NCI-H446 (cell line): ENCODE measurements at places on chromosomes 4 and X.

- no peak for DNase-seq
Observed at GRCh38 chr4:4852591-4853362, 6.7 kb upstream of the MSX1 start.

DNA sequence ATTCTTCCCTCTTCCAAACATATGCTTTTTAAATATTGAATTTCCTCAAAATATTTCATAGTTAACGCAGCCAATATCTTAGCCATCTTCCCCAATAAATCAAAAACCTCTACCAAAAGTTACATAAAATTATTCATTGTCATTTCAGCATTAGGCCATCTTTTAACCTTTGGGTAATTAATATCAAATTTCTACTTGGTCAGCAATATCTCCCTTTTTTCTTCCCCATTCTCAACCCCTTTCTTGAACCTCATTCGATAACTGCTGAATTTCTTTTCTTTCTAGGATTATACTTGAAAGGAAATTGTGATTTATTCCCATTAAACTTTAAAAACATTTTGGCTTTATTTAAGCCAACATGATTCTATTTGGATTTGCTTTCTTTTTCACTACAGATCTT, 65.0 kb downstream of the RAP1GDS1 start:
- no peak for DNase-seq

DNA sequence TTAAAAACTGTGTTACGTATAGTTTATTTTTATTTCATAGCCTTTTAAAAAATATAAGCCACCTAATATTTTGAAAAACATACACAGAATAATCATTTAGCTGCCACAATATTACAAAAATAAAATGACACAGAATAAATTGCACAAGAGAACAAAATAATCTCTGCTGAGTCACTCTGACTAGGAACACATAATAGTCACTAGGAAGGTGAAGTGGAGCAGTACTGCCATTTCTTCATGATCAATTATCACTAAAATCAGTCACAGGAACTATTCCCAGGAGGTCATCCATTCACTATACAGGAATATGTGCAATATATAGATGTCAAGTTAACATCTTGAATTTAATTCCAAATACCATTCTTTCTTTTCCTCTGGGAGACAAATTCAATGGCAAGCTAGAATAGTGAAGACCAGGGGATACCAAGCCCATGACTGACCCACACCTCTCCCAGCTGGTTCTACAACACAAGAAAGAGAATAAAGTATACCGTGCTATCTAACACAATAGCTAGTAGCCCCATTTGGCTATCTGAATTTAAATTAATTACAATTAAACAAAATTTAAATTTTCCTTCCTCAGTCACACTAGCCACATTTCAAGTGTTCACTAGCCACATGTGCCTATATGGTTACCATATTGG, 5.9 kb downstream of the SMIM43 start:
- no peak for DNase-seq

GRCh38 chr4:173237152-173237551, 68.5 kb downstream of the GALNT7 start:
- DNase-seq, result no peak

GRCh38 chrX:19958552-19959486, 32.0 kb downstream of the BCLAF3 start:
- no peak for DNase-seq

DNA sequence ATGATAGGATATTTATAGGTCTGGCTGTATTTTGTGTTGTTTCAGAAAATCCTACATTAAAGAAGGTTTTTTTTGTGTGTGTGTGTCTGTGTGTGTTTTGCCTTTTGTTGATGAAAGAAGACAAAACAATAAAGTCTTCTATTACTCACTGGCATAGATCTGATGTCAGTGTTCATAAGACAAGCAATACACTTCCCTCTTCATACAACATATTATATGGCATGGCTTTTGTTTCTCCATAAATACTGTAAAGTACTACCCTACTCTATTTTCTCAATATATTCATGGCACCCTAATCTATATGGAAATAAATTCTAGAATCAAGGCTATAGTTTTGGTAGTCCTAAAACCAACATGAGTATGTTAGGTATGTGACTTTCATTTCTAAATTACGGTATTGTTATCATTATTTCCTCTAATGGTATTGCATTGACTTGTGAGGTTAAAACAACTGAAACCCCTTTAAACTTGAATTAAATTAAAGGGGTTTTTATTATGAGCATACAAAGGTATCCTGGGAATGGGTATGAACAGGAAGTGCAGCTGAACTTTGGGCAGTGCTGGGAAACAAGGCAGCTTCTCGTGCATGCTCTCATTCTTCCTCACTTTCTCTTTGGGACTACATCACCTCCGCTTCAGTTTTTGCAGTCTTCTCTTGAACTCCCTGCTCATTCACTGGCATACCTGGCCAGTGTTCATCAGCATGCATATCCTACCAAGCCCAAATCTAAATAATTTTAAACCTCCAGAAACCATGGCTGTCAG, 70.5 kb upstream of the PRSS48 start:
- DNase-seq, result no peak

DNA sequence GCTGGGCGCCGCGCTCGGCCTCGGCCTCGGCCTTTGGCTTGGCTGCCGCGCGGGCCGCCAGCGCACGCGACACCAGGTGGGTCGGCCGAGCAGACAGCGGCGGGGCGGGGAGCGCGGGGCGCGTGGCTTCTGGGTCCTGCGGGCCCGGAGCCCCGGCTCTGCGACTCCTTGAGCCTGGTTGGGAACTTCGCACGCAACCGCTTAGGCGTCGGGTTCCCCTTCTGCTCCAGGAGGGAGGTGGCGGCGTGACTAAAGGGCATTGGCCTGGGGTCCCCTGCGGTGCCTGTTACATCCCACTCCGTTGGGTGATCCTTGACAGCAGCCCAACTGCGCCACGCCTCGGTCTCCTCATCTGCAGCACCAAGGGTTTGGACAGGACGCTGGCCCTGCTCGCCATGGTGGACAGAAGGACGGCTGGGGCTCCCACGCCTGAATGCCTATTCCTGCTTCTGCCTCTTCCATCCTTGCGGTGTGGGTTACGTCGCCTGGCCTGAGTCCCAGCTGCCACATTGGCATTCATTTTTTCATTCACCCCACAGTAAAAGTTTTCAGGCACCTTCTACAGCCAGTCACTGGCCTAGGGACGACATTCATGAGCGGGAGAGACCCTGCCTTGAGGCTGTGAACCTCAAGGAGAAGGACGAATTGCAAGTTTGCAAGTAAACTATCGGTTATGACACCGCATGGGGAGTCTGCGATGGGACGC, 631 bp downstream of the EVC start:
- no peak for DNase-seq

DNA sequence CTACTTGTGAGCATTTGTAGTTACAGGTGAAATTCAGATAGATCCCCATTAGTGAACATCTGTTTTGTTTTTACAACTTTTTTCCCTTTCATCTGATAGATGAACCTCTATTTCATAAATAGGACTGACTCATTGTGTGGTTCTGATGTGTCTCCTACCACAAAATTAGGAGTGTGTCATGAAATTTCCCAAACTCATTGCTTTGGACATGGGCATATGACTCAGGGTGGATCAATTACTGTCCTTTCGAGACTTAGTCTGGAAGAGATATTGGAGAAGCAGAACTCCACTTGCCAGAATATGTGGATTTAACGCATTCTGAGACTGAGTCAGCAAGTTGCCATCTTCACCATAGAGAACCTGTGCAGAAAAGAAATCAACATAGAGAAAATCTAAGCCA, 53.5 kb upstream of the PCDH10 start:
- DNase-seq, result no peak

DNA sequence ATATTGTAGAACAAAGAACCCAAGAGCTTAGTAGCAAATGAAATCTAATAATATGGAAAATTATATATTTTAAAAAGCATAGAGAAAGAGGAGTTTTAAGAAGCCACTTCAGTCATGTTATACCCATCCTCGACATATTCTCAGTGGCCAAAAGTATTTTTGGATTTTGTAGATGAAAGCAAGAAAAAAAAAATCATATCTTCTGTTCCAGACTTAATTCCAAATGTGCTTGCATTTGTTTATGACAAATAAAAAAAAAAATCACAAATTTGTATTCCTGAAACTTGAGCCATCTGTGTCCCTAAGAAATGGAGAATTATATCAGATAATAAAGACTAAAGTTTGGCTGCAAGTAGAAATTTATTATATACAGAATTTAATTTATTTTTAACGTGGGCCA, 1482.4 kb upstream of the PABPC4L start:
- DNase-seq, result no peak

- peak; percentile 51 for DNase-seq
Observed at GRCh38 chrX:42496239-42496638, 281.7 kb downstream of the PPP1R2C start.

GRCh38 chrX:17654116-17654515, 83.2 kb upstream of the SCML1 start:
- no peak for DNase-seq

GRCh38 chr4:131113273-131113672, 2017.3 kb downstream of the C4orf33 start:
- no peak for DNase-seq

DNA sequence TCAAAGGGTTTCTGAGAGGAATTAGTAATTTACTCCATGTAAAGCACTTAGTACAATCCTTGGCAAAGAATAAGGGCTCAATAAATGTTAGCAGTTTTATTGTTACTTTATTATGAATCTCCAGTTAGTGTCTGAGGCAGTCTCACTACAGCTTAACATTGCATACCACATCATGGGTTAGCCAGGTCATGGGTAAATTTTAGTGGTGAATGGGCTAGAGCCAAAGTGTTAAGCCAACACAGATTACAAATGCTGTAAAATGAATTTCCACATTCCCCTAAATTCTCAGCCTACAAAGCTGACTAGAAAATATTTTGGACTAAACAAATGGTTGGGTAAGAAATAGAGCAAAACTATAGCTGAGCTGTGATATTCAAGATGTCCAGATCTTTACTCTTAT, 72.4 kb downstream of the NRK start:
- DNase-seq, result no peak

DNA sequence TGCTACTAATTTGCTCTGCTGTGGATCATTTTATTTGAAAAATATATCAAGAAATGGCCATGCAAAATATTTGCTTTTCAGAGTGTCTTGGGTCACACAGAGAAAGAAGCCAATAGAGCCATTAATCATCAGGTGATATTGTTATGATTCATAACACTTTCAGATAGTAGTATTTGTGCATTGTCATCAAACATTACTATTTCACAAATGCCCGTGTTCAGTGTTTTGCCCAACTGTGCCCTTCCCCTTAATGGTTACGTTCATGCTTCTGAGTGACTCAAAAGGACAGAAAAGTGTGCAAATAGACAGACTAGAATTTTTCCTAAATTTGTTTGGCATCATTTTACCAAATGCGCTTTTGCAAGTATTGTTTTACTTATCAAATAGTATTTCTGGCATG, 46.5 kb downstream of the PHOX2B start:
- no peak for DNase-seq

GRCh38 chr4:128565054-128565453, 244.4 kb upstream of the JADE1 start:
- no peak for DNase-seq

DNA sequence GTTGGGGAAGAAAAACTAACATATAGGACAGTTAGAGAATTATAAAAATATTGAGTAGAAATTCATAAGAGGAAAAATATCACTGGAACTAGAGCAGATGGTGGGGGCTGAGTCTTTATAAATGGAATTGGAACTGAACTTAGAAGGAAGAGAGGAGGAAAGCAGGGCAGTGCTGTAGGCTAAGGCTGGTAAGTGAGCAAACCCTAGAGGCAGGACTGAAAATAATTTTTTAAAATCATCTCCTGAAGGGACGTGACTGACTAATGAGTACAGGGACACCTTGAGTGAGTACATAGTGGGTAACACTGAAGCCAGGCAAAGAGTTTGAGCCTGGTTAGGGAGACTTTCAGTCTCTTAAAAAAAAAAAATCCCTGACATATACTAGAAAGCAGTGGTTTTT, 63.3 kb downstream of the GALNT7 start:
- DNase-seq, result no peak

GRCh38 chr4:172986114-172986513, 182.5 kb upstream of the GALNT7 start:
- DNase-seq, result no peak

GRCh38 chrX:98405376-98405775, 1521.7 kb downstream of the RPA4 start:
- no peak for DNase-seq

DNA sequence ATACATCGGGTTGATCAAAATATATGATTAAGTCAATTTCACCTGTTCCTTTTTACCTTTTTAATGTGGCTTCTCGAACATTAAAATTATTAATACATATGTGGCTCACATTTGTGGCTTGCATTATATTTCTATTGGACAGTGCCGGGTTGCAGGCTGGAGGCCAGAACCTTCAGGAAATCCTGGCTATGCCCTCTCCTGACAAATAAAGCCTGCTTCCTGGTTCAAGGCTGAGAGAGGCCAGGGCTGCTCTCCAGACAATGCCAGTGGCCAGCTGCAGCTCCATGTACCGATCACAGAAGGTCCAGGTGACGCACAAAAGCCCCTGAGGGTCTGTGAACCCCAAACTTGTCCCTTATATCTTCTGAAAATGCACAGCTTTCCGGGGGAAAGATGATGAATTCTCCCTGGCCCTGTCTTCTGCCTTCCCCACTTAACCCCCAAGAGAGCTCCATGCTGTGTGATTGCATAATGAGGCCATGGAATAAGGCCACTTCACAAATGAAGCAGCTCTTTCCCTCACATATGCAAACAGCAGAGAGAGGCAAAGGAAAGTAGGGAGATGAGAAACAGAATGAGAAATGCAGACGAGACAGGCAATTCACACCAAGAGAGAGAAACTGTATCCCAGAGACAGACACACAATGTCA, 241.2 kb downstream of the BCOR start:
- DNase-seq, result no peak

DNA sequence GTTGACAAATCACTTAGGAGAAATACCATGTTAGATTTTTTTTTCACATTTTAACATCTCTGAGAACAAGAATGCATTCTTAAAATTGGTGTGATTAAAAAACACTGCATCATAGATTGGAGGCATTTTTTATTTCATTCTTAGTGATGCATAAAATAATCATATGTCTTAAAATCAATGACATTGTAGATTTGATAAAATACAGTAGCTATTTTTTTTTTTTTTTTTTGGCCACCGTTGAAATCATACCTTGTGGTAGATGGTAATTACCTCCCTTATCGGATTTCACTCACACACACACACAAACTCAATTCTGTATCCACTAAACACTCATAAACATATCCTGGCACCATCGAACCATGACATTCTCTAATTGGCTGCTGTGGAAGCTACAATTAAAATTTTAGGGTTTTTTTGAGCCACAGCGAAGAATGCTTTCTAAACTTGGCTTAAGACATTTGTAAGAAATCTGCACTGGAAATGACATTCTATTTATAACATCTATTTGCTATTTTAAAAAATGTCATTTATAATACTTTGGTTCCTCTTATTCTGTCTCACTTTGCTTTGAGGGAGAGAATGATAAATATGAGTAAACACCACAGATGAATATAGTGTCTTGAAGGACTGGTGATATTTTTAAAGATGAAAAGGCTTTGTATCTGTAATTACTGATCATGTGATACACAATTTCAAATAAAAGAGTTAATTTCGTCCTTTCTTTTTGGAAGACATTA, 60.1 kb downstream of the CCSER1 start:
- DNase-seq, result peak; percentile 27

GRCh38 chrX:23331701-23332100, 2.9 kb upstream of the PTCHD1 start:
- no peak for DNase-seq
